Left kidney (tissue), 8 donors: ENCODE measurements at places on chromosomes 3 and 15. TPM values are rescaled to one million over a fixed set of nuclear protein-coding genes. Genes with fewer than 3 reads are reported as not detected.

DNA sequence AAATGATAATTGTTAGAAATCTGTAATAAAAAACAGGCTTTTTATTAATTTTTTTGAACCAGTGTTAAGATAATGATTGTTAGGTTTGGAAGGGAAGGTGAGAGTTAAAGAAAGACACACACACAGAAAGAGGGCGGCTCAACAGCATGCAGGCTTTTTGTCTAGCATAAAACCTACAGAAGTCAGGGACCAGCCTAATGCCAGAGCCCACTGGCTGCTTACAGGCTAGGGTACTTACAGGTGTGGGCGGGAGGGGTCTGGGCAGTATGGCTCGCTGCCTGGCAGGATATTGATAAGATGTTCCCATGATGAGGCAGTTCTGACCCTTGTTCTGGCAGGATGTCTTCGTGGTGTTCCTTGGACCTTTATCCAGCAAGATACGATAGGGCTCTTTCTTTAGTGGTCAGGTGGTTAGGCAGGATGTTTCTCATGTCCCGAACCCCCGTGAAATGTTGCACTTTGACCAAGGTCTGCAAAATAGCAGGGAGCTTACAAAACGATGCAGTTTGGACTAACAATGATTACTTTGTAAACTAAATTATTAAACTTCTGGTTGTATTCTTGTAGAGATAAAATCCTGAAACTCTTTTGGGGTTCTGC is 84.7 kb downstream of the DCUN1D1 start:
- DNase-seq: no peak

- no peak for DNase-seq
Measured at GRCh38 chr3:128702391-128702790, 23.6 kb upstream of the RAB7A start.

- DNase-seq: no peak
Measured at GRCh38 chr3:143166376-143166775, 46.8 kb downstream of the CHST2 start.

DNA sequence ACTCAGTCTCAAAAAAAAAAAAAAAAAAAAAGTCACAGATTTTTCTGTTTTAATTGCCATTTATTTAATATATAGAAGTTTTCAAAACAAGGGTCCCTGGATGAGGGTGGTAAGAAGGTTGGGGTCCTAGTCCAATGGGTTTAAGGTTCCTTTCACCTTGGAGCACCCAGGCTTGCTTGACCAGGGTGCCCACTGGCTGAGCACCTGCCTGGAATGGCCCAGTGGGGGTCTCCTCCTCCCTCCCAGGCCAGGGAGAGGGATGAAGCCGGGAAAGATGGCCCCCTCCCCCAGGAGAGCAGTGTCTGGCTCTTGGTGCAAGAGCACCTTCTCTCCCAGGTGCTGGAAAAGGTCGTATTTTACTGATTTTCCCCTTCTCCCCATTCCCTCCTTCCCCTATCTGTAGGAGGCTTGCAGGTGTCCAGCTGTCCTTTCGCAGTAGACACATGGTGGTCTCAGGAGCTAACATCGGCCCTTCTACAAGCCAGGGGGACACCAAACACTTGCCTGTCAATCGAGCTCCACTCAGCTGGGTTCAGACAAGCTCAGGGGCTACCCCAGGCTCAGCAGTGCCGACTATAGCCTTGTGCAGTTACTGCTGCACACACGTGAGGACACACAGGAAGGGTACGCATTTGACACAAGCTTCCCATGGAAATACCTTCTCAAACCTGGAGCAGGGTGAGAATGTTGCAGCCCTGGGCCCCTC is 112.3 kb upstream of the KLF13 start:
- no peak for DNase-seq

DNA sequence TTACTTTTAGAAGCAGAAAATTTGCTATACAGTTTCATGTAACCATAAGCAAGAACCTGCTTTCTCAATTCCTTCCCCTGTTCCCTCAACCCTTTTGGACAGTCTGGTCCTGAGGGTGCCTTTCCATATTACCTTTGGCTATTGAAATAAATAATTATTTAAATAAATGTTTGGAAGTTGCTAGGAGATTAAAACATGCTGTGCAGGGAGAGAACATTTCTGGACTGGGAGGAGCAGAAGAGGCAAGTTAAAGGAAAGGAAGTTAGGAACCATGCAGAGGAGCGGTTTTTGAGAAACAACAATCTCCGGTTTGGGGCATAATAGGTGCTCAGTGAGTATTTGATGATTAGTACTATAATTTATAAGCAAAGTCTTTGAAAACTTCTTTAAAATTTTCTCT is 41.8 kb downstream of the ZNF609 start:
- DNase-seq: no peak

- no peak for DNase-seq
Measured at GRCh38 chr3:170730071-170730812, 139.8 kb downstream of the RPL22L1 start.

DNA sequence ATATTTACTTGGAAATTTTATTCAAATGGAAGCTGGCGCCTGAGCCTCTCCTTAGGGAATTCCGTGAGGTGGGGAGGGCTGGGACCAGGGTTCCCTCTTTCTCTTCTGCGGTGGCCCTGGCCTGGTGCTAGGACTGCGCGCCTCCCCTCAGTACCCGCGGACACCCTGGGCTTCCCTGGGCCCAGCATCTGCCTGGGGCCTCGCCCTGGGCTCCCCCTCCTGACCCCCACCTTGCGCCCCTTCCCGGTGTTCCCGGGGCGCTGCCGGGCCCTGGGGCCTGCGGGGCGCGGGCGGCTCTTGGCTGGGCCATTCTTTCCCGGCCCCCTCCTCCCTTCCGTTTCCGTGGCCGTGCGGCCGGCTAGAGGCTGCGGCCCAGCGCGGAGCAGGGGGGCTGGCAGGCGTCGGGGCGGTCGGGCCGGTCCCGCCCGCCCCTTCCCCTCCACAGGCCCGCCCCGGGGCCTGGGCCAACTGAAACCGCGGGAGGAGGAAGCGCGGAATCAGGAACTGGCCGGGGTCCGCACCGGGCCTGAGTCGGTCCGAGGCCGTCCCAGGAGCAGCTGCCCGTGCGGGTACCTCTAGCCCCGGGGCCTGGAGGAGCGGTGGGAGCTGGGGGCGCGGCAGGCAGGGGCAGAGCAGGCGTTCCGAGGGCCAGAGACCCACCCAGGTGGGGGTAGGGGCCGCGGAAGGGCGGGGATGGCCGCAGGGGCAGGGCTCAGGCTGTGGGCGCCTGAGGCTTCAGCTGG is at the start of gene FES:
Gene FES, plus strand, starts transcription at position 529 of the 743 bp plus-strand sequence. CDS start 542 bp downstream, outside the sequence.
- DNase-seq: no peak

DNA sequence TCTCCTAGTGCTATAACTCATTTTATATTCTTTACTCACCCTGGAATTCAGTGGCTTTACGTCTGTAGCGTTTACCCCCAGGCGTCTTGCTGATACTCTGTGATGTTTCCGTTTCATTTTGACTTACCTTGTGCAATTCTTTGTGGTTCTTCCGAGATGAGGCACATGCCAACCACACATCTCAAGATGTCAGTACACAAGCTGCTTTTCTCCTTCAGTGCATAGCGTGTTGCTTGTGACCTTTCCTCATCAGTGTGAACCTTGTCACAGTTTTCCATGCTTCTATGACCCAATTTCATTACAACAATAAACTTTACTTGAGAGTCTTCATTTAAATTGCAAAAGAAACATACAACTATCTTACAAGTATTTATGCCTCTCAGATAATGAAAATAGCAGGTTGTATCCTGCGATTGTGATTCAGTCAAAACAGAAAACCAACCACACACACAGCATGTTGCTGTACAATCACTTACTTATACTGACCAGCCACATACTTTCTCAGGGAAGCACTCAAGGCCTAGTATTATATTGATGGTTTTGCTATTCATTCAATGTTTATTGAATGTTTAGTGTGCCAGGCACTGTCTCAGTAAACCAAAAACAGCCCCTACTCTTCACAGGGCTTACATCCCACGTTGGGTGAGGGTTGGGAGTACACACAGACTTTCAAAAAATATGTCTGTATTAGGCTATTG is 4.6 kb upstream of the TBL1XR1 start:
- no peak for DNase-seq

DNA sequence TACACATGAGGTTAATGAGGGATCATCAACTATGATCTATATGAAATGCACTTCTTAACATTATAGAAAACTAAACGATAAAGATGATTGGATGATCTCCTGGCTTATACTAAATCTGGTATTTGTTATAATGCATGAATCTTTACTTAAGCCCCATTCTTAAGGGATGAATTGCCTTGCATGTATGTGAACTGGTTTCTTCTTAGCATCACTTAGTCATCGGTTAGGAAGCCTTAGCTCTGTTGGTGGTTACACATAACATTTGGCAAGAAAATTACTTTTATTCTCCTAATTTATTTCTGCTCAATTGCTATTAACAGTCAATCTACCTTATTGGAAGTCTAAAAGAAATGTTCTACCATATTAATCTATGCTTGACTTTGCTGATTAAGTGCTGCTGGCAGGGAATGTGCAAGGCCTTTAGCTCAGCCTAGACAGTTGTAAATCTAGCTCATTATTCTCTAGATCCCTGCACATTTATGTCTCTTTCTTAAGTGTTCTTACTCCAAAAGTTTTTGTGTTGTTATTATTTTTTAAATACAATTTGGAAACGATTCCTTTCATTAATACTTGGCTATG is 356.0 kb downstream of the ZPLD1 start:
- DNase-seq: no peak

DNA sequence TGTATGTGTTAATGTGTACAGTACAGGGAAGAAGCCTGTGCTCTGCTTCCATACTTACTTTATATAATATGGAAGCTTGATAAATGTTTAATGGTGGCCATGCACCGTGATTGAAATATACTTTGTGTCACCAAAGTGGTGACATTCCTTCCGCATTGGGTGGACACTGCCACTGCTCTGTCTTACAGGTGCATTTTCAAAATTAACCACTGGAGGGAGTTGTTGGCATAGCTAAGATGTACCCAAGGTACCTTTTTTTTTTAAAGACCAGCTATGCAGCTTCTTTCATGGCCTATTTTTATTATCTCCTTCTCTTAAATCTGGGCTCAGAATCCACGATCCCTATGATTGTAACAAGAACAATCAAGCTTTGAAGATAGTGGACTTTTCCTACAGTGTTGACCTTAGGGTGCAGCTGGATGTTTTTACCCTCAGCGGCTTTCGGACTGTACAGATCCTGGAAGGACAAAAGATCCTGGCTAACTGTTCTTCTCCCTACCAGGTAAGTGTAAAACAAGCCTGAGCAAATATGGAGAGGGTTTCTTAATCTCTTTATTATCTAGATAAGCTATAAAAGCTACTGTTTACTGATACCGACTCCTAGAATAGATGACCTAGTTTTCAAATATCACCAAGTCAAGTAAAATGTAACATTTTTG is 21.6 kb upstream of the PAK6 start:
- DNase-seq: peak; percentile 78

GRCh38 chr15:60782316-60782715 is 303.4 kb upstream of the ICE2 start:
- no peak for DNase-seq

GRCh38 chr15:41231422-41232226 is 556 bp downstream of the CHP1 start:
- DNase-seq: peak; percentile 12

DNA sequence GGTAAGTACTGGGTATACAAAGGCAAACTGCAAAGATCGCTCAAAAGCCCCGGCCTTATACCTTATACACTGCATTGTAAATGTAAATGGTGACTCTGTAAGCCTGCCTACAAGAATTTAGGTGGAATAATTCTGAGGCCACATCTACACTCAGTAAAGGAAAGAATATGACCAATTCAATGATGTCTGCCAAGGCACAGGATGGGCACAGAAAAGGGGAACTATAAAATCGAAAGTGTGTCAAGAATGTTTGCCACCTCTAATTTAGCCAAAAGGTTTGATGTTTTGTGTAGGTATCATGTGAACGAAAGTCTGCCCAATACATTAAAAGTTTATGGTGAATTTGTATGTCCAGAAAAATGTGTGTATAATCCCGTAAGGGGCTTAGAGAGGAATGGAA is 96.1 kb downstream of the FOXP1 start:
- no peak for DNase-seq

GRCh38 chr3:55782807-55783206 is 295.7 kb upstream of the WNT5A start:
- no peak for DNase-seq

GRCh38 chr15:50764461-50765194 is 878 bp downstream of the SPPL2A start:
- peak; percentile 55 for DNase-seq

GRCh38 chr15:83709241-83709640 is 55.3 kb downstream of the ADAMTSL3 start:
- no peak for DNase-seq

DNA sequence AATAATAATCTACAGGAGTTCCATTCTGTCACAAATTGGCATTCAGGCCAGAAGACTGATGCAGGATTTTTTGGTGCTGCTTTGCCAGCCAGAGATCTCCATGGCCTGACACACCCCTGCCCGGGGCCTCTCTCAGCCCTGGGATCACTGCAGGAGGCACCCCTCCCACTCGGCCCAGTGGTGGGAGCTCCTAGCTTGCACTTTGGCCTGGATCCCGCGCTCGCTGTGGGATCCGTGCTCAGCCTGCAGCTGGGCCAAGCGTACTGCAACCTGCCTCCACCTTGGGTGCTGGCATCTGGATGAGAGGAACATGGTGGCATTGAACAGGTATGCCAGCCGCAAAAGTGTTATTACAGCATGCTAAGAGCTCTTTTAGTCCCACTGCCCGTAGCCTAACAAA is 656.7 kb upstream of the CCDC54 start:
- no peak for DNase-seq

DNA sequence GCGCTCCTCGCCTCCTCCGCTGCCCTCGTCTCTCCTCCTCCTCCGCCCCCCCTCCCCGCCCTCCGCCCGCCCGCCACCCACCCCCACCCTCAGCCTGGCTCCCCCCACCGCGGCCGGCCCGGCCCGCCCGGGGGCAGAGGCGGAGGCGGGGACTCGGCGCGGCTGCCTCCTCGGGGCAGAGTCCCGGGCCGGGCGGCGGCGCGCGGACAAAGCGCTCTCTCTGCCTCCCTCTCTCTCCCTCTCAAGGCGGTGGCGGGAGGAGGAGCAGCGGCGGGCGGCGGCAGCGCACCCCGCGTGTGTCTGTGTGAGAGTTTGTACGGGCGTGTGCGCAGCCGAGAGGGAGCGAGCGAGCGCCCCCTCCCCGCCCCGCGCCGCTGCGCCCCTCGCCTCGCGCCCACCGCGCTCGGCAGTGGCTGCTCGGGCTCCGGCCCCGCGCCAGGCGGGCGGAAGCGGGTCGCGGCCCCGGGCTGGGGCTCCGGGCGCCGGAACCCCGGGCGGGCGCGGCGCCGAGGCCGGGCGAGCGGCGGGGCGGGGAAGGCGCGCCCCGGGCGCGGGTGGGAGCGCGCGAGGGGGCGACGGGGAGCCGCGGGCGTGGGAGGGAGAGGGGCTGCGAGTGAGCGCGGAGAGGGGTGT is at the start of gene IGF2BP2:
Gene IGF2BP2, minus strand, starts transcription at position 37 of the 633 bp plus-strand sequence. CDS start 82 bp downstream, outside the sequence.
- DNase-seq: peak; percentile 83

GRCh38 chr3:169694117-169694516 is 30.6 kb upstream of the MECOM start:
- DNase-seq: peak; percentile 10

DNA sequence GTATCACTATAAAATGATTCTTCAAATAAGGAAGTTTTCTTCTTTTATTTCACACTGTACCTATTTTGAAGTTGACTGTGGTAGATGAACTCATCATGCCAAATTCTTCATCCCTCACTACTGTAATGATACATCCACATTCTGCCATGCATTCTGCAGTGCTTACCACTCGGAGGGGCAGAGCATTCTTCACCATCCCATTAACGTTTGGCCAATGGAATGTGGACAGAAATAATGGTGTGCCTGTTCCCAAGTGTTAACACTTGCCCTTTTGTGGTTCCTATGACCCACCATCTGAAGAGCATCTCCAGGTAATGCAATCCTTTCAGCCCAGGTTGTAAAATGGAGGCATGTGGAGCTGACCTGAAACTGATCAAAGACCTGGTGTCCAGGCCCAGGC is 18.6 kb downstream of the GOLIM4 start:
- DNase-seq: no peak

Gene GOLGA8J
- polyA plus RNA-seq: 2.9 TPM

Gene CISH
- polyA plus RNA-seq: 29.4 TPM

Gene ACAN
- polyA plus RNA-seq: 2.1 TPM

Gene TNFAIP8L3
- polyA plus RNA-seq: 2.2 TPM
